ENCODE measurements at places on chromosomes 12 and 14.

- peak; percentile 70 for DNase-seq
These were observed 54.1 kb downstream of the BEGAIN start for GRCh38 chr14:100532906-100533655.

DNA sequence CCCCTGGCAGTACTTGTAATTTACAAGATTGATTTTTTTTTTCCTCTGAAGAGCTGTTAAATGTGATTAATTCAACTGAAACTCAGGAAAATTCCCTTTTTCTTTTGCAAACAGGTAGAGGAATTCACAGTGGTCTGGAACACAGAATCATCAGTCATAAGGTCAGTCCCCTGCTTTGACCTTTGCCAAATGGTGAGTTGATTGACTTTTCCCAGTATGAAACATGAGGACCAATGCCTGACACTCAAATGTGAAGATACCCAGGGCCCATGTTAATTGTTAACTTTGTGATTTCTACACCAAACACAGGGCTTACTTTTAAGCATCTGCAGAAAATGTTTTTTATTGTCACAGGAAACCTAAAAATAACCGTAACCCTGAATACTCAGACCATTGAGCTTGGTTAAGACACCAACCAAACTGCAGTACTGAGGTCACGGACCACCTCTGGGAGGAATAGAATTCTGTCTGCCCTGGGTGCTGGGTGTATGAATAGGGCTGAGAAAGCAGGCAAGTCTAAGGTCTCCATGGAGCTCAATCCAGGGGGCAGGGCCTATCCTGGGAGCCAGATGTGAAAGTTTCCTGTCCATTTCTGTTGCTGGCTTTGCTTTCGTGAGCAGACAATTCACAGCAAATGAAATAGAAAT, 192.4 kb downstream of the TMX1 start:
- no peak for DNase-seq

DNA sequence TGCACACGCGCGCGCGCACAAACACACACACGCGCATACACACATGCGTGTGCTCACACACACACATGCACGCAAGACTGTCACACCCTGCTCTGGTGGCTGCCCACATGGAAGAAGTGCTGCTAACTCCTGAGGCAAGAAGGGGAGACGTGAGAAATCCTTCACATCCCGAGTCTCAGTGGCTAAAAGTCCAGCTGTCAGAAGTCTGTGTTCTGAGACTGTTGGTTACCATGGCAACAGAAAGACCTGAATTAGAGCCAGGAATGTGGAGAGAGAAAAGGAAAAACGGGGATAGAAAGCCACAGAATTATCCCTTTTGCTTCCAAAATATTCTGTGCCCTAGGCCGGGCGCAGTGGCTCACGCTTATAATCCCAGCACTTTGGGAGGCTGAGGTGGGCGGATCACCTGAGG, 71.2 kb downstream of the PPFIBP1 start:
- peak; percentile 10 for DNase-seq

DNA sequence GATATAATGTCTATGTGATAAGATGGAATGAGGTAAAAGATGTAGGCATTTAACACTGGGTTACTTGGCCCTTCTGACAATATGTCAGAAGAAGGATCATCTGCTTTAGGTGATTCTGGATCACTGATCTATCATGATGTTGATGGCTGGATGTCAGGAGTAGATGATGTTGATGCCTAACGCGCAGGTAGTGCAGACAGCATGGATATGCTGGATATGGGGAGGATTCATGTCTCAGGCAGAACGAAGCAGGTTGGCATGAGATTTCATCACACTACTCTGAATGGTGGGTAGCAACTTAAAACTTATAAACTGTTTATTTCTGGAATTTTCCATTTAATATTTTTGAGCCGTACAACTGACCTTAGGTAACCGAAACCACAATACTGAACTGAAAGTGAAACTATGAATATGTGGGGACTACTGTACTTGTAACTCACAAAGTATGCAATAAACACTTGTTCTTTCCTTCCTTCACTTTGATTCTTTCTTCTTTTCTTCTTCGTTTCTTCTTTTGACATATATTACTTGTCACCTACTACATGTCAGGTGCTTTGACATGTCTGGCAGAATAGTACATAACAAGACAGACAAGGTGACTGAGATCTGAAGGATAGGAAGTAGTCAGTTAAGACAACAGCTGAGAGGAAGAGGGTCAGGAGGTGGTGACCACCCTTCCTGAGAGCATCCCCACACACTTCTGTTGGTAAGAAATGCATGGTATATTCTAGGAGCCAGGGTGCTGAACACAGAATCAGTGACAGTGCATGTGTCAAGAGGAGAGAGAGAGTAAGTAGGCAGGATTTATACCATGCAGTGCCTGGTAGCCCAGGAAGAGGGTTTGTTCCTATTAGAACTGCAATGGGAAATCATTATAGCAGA, 238.8 kb downstream of the PPFIA2 start:
- no peak for DNase-seq

GRCh38 chr12:121577443-121578180, 3.2 kb downstream of the KDM2B start:
- DNase-seq = no peak

- DNase-seq = no peak
These were observed 101.0 kb downstream of the PIWIL1 start for GRCh38 chr12:130438711-130439110.

DNA sequence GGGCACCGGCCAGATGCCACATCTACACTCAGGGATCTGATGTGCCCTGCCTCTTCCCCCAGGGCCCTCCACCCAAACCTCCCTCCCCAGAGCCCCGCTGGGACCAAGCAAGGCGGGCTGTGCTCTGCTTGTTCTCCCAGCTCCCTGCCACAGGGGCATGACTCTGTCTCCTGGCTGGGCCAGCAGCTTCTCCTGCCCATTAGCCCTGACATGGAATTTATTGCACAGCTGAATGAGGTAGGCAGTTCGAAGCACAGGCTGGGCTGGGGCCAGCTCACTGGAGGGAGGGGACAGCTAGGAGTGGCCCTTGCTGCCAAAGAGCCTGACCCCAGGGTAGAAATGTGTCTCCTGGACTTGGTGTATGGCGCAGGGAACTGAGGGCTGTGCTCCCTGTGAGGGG, 42.4 kb downstream of the ARL6IP4 start:
- DNase-seq = no peak

DNA sequence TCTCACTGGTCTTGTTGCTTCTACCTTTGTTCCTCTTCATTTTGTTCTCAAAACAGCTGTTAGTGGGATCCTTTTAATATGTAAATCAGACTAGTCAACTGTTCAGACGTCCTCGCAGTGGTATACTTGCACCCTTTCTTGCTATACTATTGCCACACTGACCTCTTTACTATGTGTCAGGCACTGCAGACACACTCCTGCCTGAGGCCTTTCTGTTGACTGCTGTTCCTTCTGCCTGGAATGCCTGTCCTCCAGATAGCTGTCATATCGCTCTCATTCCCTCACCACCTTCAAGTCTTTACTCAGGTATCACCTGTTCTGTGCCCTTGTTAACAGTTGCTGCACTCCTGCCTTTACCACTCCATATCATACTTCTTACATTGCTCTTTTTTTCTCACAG, 90.0 kb upstream of the TMEM263 start:
- DNase-seq = no peak

DNA sequence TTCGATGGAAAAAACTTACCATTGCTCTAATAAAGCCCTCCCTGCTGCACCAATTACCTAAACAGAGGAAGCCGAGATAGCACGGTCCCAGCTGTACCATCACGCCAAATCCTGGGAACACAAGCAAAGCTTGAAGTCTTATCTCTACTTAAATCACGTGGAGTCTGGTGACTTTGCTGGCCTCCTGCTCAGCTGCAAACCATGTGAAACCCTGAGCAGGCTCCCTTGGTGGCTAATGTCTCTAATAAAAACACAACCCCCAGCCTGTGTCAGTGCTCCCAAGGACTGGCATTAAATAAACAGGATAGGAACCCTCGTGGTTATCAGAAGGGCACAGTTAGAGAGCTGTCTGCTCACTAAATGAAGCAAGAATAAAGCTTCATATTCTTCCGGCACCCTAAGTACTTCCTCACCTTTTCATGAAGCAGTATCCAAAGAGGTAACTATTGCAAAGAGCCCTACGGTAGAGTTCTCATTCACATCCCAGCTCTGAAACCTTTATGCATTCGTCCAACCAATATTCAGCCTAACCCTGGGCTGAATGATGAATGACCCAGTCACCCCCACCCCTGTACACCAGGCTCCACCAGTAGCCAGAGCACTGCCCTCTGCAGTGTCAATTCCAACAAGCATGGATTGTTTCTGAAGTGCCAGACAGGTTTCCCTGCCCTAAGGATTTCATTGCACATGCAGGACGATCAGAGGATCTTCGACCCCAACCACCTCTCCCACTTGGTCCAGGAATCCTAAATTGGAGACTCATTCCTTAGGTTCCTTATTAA, 452.7 kb upstream of the TMPO start:
- no peak for DNase-seq

- DNase-seq = peak; percentile 17
These were observed 11.6 kb downstream of the FGD6 start for GRCh38 chr12:95205685-95206084.

DNA sequence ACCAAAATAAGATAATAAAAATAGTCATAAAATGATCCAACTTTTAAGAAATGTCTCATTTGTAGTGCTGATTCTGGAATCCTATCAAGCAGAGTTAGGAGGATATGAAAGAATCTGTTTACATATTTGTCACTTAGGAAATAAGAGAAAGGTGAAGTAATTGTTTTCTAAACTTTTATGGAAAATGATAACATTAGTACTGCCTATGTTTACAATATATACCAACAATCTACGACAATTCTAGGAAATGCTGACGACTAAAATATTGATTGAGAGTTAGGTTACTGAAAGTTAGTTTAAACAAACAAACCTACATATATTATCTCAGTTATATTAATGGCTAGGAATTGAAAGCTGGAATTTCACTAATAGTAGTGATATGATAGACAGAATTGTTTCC, 18.0 kb downstream of the TSPAN19 start:
- no peak for DNase-seq

DNA sequence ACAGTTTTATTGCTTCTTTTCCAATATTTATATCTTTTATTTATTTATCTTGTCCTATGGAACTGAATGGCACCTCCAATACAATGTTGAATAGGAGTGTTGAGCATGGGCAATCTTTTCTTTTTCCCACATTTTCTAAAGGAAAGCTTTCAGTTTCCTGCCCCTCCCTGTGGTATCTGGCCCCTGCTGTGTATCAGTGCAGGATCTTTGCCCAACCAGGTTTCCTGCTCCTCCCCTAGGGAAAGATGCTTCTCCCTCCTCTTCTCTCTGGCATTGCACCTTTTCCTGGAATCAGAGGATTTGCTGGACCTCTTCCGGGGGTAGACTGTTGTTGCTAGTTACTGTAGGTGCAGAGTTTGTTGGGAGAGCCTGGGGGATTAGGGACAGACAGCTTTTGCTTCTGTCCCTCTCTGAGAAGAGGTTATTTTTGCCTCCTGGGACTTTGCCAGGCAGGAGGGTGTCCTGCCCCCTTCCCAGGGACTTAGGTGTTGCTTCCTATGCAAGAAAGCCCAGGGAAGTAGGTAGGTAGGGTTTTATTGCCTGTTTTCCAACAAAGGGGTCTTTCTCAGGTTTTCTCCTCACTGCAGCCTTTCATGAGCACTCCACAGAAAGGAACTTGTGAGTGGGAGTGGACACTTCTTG, 67.6 kb downstream of the POLR3B start:
- DNase-seq = no peak

GRCh38 chr14:89616852-89617341, 199.9 kb upstream of the FOXN3 start:
- DNase-seq = peak; percentile 86

DNA sequence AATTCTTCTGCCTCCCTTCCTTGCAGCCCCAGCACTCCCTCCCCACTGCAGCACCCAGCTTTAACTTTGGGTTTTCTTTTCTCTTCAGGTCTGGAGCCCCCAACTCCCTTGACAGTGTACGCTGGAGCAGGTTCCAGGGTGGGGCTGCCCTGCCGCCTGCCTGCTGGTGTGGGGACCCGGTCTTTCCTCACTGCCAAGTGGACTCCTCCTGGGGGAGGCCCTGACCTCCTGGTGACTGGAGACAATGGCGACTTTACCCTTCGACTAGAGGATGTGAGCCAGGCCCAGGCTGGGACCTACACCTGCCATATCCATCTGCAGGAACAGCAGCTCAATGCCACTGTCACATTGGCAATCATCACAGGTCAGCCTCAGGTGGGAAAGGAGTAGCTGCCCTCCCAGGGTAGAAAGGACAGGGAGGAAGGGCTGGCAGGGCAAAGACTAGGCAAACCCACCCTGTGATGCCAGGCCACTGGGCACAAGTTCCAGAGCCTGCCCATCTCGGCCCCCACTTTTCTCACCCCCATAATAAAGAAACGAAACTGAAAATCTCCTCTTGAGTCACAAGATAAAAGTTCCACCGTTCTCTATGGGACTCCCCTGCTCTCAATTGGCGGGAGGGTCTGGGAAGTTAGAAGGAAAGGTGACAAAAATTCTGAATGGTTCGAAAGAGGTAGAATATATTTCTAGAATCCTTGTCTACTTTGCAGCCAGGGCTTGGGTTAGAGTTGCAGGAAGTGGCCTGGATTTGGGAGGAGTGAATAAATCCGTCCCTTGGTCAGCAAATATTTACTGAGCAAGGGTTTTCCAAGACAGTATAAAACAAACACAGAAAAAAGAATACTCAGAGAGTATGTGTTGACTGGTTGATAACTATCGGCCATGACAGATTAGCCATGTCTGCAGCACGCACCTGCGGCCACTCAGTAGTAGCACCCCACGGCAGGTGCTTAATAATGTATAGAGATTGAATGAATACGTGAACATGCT, 3.2 kb downstream of the LAG3 start:
- DNase-seq = no peak

- DNase-seq = peak; percentile 67
These were observed 107.0 kb downstream of the PTCSC3 start for GRCh38 chr14:36069535-36069900.

DNA sequence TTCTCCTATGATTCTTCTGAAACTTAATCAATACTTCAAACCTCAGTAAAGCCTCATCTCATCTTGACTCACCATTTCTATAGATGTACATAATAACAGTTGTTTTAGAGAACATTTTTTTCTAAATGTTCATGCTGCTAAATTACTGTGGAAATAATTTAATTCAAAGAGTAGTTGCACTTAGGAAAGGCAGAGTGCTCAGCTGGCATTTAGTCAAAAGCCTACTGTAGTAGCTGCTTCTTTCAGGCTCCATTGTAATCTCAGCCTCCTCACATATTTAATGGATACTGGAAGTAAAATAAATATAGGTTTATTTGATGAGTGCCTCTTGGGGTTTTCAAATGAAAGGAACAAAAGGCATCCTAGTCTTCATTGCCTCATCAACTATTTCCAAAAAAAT, 325.0 kb downstream of the CCER1 start:
- DNase-seq = no peak

DNA sequence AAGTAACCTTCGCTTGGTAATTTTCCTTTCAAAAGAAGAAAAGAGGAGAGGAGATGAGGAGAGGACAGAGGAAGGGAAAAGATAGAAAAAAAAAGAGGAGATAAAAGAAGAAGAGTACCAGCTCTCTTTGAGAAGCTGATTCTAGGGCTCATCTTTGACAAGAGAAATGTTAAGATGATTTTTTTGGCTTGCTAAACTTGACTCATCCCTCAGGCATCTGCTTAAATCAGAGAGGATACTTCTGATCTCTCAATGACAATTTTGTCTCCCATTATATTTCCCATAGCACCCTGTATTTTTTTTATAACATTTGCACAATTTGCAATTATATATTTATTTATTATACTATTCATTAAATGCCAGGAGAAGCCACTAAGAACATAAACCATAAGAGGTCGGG, 17.1 kb downstream of the SYT1 start:
- no peak for DNase-seq

GRCh38 chr12:104350211-104351056, 46.9 kb downstream of the EID3 start:
- DNase-seq = no peak
